AG10803 (cell line): ENCODE measurements at places on chromosomes 5 and 9.
A peak's percentile ranks its signal among the peaks of the same experiment; 100 is the strongest.

DNA sequence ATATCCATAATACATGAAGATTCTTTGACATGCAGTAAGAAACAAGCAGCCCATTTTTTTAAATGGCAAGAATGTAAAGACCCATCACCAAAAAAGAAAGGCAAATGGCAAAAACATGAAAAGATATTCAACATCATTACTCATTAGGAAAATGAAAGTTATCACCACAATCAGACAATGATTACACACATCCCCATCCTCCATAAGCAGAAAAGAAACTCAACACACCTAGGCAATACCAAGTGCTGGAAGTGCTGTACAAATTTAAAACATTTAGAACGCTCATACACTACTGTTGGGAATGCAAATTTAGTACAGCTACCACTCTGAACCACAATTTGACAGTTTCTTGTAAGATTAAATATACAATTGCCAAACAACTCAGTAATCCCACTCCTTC, 466.7 kb downstream of the ACTL7B start:
- DNase-seq, result no peak

DNA sequence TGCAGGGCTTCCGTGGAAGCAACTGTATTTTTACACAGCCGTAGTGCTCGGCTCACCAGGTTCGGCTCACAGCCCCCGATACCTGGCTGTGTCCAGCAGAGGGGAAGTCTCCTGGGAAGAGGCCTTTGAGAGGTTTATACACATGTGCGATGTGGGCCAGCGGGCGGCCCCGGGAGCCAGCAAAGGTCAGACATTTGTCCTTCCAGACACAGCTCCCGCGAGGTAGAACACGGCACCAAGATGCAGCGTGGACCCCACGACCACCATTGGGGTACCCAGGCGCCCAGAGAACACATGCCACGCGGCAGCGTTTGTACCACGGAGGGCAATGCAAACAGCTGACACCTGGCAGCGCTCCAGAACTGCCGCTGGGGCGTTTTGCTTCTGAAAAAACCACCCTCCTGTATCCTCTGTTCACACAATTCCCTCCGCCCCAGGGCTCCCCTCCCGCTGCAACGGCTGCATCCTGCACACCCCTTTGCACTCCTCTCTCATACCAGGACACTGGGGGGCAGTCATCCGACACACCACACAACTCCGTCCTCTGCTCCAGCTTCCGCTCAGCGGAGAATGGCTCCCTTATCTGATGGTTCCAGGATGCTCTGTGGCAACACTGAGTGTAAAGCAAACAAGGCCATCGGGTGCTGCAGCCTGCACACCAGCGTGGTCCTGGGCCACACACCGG, 235.3 kb downstream of the SYK start:
- DNase-seq, result peak; percentile 84

DNA sequence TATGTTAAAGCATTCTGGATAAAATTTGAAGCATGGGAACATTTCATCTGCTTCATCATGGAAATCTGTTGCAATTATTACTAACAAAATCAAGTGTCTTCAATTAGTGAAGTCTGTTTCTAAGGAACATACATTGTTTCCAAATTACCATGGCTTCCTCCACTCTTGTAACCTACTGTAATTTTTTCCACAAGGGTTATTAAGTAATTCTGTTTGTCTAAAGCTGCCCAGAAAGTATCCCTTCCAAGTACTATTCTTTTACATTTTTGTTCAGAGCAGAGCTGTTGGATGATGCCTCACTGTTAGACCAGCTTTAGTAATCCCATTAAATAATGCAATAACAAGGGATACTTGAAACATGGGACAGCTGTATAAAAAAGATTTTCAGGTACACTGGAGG, 483.5 kb upstream of the CD180 start:
- DNase-seq, result peak; percentile 84

- DNase-seq, result no peak
Observed at GRCh38 chr9:115938479-115938878, 215.1 kb upstream of the PAPPA start.

DNA sequence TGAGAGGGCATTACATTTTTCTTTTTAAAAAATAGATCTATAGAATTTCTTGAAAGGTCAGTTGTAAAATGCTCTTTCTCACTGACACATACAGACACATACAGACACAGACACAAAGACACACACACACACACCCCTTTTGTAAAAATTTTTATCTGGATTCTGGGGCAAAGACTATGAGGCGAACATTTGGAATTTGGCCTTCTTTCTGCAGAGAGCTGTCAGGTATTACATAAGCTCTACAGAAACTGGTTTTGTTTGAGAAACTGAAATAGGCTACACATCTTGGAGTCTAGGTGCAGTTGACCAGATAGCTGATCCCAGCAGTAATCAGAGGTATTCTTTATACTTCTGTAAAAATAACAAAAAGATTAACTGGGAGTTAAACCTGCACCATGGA, 315.9 kb upstream of the RPS23 start:
- no peak for DNase-seq

GRCh38 chr5:23579566-23579965, 72.2 kb downstream of the PRDM9 start:
- DNase-seq, result no peak

DNA sequence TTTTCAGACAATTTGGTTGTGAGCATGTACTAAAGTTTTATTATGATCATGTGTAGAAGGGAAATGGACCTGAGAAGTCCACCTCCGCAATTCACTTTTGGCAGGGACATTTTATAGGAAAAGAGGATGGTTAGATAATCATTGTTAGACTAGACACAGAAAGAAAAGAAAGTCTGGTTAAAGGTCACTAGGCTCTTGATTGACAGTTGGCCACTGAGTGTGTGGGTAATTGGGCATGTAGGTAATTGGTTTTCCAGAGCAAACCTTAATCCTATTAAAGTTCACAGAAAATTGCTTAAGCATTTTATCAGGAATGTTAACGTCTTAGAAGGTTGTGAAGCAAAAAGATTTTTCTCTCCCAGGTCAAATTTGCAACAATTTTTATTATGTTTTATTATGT, 158.5 kb upstream of the CLINT1 start:
- DNase-seq, result no peak

DNA sequence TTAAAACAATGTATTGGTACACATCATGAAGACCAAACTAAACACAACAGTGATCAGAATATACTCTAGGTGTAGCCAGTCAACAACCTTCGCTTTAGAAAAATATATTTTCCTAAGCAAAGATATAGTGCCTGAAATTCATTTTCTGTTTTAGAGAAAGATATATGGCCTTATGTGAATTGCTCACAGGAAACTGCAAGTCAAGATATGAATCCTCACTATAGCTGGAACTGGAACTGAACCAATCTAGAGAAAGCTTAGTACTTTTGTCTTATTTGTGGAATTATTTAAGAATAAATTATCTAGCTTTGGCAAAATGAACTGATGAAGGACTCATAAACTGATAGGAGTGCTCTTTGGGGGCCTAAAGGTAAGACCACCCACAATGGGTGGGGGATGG, 27.3 kb downstream of the GZMK start:
- no peak for DNase-seq

DNA sequence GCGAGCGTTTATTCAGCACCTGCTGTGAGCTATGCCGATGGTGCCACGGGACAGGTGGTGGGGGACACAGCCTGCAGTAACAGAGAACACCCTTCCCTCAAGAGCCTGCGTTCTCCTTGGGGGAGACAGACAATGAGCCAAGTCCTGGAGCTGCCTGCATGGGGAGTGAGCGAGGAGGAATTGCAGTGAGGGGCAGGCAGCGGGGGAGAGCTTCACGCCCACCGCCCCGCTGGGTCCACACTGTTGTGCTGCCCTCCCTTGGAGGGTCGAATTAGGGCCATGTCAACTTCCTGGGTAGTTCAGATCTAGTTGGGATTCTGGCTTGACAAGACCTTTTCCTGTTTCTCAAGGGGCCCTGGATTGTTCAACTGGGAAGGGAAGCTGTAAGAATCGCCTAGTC, 55.5 kb upstream of the N4BP3 start:
- no peak for DNase-seq

- peak; percentile 24 for DNase-seq
Observed at GRCh38 chr5:62593331-62593730, 14.7 kb downstream of the LRRC70 start.

DNA sequence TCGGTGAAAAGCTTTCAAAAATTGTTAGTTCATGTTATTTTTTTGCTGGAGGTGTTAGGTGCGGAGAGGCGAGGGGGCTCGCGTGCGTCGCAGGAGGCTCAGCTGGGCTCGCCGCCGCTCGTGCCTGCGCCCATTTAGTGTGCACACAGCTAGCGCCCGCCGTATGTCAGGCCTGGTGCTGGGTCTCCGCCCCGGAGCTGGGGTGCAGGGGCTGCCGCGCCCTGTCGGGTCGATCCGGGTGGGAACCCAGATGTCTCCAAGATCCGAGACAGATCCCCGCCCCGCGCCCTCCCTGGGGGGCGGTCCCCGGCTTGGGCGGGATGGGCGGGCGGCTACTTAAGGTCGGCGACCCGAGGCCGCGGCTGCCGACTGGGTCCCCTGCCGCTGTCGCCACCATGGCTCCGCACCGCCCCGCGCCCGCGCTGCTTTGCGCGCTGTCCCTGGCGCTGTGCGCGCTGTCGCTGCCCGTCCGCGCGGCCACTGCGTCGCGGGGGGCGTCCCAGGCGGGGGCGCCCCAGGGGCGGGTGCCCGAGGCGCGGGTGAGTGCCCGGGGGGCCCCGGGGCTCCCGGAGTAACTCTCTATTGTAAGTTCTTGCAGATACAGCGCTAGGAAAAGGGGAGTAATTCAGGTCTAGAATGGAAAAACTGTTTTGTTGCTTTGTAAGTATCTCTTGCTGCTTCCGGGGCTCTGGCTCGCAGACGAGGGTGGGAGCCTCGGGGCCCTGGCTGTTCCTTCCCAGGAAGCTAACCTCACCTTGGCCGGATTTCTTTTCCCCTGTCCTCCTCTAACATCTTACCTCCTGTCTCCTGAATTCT, 31.7 kb downstream of the GSN start:
- peak; percentile 33 for DNase-seq

GRCh38 chr9:80074439-80074838, 502.7 kb downstream of the TLE4 start:
- DNase-seq, result no peak

DNA sequence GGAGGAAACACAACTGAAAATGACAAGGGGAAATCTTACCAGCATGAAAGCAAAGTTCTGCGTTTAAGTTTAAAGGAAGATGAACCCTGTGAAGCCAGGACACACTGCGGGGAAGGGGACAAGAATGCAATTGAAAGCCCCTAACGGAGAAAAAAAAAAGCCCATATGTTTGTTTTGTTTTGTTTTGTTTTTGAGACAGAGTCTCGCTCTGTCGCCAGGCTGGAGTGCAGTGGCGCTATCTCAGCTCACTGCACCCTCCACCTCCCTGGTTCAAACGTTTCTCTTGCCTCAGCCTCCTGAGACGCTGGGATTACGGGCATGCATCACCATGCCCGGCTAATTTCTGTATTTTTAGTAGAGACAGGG, 2.9 kb downstream of the STK10 start:
- no peak for DNase-seq

GRCh38 chr5:41414598-41414997, 95.8 kb downstream of the PLCXD3 start:
- peak; percentile 84 for DNase-seq

DNA sequence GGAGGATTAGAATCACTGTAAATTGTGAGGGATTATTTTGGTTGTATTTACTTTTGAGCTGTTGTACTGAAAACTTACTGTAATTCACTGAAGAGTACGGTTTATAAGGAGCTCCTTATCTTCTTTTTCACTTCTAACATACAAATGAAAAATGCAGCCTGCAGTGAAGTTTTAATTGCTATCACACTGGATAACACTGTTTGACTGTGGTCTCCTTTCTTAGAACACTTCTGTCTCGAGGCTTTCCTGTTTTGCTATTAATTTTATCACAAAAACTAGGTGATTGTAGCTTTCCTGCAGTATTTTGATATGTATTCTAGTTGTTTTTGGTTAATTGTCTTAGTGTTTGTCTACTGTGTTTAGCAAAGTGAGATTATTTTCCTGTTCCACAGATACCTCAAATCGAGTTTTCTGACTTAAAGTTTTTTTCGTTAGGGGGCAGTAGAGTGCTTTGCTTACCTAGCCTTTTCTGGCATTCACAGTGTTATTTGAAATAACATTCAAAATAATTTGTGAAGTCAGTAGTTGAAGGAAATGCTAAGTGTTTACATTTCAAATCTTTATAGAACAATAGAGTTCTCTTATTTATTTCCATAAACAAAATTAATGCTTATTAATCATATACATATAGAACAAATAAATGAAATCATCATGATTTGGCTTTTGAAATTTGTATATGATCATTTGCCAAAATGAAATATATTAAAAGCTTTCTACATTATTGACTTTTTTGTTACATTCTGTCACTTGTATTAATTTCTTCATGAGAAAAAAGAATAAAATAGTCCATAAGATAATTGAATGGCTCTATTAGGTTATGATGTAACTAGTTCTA, 52.9 kb downstream of the COMMD10 start:
- peak; percentile 56 for DNase-seq

DNA sequence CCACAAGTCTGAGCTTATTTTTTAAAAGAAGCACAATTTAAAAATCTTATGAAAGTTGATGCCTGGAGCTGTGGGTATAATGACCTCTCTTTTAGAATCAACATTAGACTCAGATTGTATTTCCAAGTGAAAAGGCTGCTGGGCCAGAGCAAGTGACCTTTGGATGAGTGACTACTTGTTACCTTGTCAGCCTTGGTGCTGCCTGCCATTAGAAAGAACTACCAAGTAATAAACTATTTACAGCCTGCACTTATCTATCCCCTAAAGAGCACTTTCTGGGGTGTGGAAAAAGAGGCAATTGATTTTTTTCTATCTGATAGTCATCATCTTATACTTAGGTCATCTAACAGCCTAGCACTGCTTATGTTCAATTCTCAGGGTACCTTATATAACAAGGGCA, 134.9 kb upstream of the FBXL17 start:
- no peak for DNase-seq

DNA sequence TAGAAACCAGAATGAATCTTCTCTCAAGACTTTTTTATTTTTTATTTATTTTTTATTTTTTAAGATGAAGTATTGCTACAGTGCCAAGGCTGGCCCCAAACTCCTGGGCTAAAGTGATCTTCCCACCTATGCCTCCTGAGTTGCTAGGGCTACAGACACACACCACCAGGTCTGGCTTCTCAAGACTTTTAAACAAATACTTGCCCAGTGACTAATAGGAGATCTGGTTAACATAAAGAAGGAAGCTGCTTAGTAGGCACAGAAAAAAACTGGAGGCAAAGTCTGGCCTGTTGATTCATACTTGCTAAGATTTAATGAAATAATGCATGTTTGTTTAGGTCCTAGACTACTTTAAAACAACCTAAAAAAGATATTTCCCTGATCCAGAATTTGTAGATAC, 43.8 kb downstream of the SLC38A9 start:
- DNase-seq, result peak; percentile 77

DNA sequence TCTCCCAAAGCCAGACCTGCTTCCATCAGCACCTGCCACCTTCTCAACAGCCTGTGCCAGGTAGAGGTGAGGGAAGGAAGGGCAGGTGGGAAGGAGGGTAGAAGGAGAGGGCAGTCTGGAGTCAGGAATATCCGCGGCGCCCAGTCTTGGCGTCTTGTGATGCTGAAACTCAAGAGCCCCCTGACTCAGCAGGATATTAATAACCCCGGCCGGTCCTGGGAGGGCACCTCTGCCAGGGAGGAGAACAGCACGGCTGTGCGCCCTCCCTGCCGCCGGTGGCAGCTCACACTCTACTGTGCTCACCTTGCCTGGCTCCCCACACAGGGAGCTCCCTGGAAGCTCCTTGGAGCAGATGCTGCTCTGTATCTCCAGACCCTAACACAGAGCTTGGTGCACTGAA, 11.6 kb upstream of the NTNG2 start:
- no peak for DNase-seq

GRCh38 chr5:78546276-78546996, 102.1 kb downstream of the LHFPL2 start:
- DNase-seq, result no peak
